ENCODE measurements at places on chromosomes 2 and 18.

DNA sequence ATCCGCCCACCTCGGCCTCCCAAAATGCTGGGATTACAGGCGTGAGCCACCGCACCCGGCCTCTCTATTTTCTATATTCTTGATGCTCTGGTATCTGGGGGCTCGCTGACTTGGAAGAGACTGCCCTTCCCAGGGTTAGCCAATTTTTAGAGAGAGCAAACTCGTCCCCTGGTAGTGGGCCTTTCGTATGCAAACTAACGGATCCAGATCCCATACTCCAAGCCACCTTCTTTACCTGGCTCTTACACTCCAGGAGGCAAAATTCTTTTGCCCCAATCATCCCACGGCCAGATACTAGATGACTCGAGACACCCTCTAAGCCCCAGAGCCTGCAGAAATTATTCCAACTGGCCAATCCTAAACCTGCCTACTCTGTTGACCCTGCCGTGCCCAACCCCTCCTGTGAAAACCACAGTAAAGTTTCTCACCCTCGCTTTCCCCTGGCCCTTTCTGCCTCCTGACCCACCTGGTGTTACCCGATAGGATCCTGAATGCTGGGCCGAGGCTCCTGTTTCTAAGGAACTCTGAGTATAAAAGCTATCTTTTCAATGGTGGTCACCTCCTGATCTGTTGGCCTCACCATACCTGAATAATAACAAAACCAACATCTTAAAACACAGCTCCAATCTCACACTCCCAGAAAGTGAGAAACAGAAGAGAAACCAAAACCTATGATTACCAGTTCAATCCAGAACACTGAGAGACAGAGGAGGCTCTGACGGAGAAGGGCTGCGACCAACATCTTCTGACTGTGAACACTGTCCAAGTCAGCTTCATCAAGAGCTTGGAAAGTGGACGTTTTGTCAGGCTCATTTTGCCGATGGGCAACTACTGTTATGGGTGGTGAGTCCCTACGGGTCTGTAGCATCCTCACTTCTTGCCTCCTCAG lies 57.6 kb upstream of the ZNF532 start:
- no peak overlapping the region for H3K4me3 ChIP-seq
- no peak overlapping the region for H3K27ac ChIP-seq
- no peaks in the 10 kb centered on the region for H3K27me3 ChIP-seq
- H3K4me1 ChIP-seq, result no peaks in the 10 kb centered on the region
- no peak for ATAC-seq

DNA sequence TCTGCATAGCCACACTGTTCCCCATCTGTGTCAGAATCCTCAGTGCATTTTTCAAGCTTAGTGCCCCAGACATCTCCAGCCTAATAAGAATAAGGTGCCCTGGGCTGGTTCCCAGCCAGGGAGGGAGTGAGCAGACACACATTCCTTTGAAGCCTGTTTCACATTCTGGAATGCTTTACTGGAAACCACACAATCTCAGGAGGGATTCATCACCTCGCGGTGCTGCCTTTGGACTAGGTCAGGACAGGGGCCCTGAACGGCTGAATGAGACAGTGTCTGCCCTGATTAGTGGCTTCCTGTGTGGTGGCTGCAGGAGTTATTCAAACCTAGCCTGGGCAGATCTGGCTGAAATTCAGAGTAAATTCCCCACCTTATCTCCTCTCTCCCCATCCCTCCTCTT lies 108.0 kb upstream of the LDAH start:
- H3K36me3 ChIP-seq, result no peaks in the 10 kb centered on the region
- peak overlapping the region; percentile 65 for H3K27ac ChIP-seq
- peak; percentile 76 for ATAC-seq
- H3K4me1 ChIP-seq, result peaks cover 13% of the 10 kb centered on the region
- no peaks in the 10 kb centered on the region for H3K27me3 ChIP-seq
- no peak overlapping the region for H3K4me3 ChIP-seq

DNA sequence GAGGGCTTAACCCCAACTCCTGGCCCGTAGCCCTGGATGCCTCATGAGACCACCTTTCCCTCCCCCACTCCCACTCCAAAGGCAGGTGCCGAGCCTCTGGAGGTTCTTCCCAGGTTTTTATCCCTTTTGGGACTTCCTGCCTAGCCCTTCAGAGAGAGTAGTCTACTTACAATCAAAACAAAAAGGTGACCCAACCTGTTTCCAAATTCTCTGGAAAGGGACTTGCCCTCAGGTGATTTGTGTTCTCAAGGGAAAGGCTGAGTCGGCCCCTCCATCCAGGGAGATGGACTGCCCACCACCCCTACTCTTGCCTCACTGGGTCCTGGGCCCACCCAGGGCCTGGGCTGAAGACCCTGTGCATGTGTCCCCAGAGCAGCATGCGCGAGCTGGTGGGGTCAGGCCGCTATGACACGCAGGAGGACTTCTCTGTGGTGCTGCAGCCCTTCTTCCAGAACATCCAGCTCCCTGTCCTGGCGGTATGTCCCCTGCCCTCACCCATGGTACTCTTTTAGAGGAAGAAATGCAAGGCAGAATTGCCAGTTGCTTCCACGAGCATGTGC lies 108.5 kb downstream of the PLB1 start:
- H3K27me3 ChIP-seq, result no peaks in the 10 kb centered on the region
- no peak overlapping the region for H3K27ac ChIP-seq
- no peaks in the 10 kb centered on the region for H3K36me3 ChIP-seq
- H3K4me1 ChIP-seq, result no peaks in the 10 kb centered on the region
- ATAC-seq, result no peak
- no peak overlapping the region for H3K4me3 ChIP-seq

DNA sequence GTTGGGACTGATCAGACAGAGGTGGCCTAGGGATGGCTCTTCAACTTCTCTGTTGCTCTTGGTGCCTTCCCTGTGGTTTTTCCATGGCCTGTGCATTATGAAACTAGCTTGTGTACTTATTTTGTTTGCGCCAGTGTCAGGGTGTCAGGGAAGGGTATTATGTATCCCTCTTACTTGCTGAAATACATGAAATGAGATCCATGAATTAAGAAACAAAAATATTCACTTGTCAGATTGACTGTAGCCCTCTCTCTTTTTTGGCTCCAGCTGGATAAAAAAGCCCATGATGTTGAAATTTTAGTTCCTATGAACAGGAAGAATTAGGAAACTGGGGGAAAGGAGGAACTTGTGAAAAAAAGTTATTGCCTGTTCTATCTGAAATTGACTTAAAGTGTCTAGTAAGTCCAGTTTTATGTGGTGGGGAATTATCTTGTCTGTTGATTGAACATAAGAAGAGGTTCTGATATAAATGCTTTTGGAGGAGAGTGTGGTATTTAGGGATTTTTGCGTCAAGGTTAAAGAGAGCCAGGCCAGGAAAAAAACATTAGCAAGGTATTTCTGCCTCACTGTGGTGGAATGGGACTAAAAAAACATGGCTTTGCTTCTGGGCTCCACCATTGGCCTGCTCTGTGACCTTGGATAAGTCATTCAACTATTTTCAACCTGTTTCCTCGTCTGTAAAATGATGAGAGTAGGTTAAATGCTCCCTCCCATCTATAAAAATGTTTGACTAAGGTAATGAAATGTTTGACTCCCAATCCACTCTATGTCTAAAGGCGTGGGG lies 12.0 kb downstream of the UGP2 start:
- H3K27ac ChIP-seq, result no peak overlapping the region
- no peak overlapping the region for H3K4me3 ChIP-seq
- H3K36me3 ChIP-seq, result peaks cover 5% of the 10 kb centered on the region
- ATAC-seq, result peak; percentile 41

- H3K27me3 ChIP-seq, result no peaks in the 10 kb centered on the region
- H3K4me1 ChIP-seq, result no peaks in the 10 kb centered on the region
- H3K4me3 ChIP-seq, result no peak overlapping the region
- no peak overlapping the region for H3K27ac ChIP-seq
Observed at GRCh38 chr18:38575648-38576047, 1010.0 kb upstream of the CELF4 start.

- peaks cover 29% of the 10 kb centered on the region for H3K4me1 ChIP-seq
- no peak for ATAC-seq
- H3K27ac ChIP-seq, result no peak overlapping the region
Observed at GRCh38 chr2:196801674-196802261, 2.3 kb upstream of the GTF3C3 start.

- ATAC-seq, result no peak
- H3K36me3 ChIP-seq, result peaks cover 72% of the 10 kb centered on the region
- no peaks in the 10 kb centered on the region for H3K27me3 ChIP-seq
- no peak overlapping the region for H3K27ac ChIP-seq
- peaks cover 24% of the 10 kb centered on the region for H3K4me1 ChIP-seq
- H3K4me3 ChIP-seq, result no peak overlapping the region
Observed at GRCh38 chr2:46978723-46979122, 63.1 kb upstream of the MCFD2 start.

GRCh38 chr2:218221000-218221399 lies 4.0 kb downstream of the ARPC2 start:
- no peaks in the 10 kb centered on the region for H3K36me3 ChIP-seq
- no peak for ATAC-seq
- H3K4me1 ChIP-seq, result peaks cover 77% of the 10 kb centered on the region
- H3K27ac ChIP-seq, result peak overlapping the region; percentile 18

- H3K36me3 ChIP-seq, result no peaks in the 10 kb centered on the region
- no peaks in the 10 kb centered on the region for H3K4me1 ChIP-seq
- peak overlapping the region; percentile 43 for H3K4me3 ChIP-seq
- ATAC-seq, result peak; percentile 63
- peak overlapping the region; percentile 35 for H3K27ac ChIP-seq
- H3K27me3 ChIP-seq, result peaks cover 22% of the 10 kb centered on the region
Observed at GRCh38 chr2:232502911-232503808, 15.5 kb upstream of the ECEL1 start.

GRCh38 chr2:144490017-144490416 lies 29.9 kb downstream of the ZEB2 start:
- no peak for ATAC-seq
- no peak overlapping the region for H3K4me3 ChIP-seq

- no peak for ATAC-seq
- no peak overlapping the region for H3K27ac ChIP-seq
- H3K36me3 ChIP-seq, result peaks cover 21% of the 10 kb centered on the region
- no peaks in the 10 kb centered on the region for H3K4me1 ChIP-seq
- H3K4me3 ChIP-seq, result no peak overlapping the region
Observed at GRCh38 chr2:241062389-241063092, 39.5 kb downstream of the MTERF4 start.

DNA sequence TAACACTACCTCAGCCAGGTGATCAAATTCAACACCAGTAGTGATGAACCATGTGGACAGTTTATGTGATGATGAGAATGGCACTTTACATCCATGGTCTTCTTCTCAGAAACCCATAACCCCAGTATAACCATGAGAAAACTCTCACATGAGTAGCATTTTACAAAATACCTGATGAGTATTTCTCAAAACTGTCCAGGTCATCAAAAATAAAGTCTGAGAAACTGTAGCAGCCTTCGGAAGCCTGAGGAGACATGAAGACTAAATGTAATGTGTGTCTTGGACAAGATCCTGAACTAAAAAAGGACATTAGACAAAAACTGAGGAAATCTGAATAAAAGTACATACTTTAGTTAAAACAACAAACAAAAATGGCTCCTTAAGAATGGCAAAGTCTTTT lies 108.9 kb downstream of the CTNNA2 start:
- H3K27ac ChIP-seq, result no peak overlapping the region
- ATAC-seq, result no peak
- no peak overlapping the region for H3K4me3 ChIP-seq
- no peaks in the 10 kb centered on the region for H3K36me3 ChIP-seq

DNA sequence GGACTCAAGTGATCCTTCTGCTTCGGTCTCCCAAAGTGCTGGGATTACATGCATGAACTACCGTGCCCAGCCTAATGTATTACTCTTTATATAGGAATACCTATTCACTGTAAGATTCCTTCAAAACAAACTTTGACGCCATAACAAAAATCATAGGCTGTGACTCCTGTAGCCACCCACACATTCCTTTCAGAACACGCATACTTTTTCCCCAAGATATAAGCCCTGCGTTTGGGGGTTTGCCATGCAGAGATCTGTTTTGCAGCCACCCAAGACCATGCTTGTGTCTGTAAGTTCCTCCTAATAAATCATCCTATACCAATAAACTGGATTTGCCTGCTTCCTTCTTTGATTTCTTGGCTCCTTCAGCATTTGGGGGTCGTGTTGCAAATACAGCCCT lies 46.0 kb upstream of the STON1 start:
- ATAC-seq, result peak; percentile 40
- H3K36me3 ChIP-seq, result no peaks in the 10 kb centered on the region
- peaks cover 54% of the 10 kb centered on the region for H3K4me1 ChIP-seq
- H3K4me3 ChIP-seq, result no peak overlapping the region
- H3K27ac ChIP-seq, result peak overlapping the region; percentile 92
- no peaks in the 10 kb centered on the region for H3K27me3 ChIP-seq

- H3K27me3 ChIP-seq, result no peaks in the 10 kb centered on the region
- no peak for ATAC-seq
- H3K4me1 ChIP-seq, result peaks cover 29% of the 10 kb centered on the region
Observed at GRCh38 chr2:85541753-85542457, 2.9 kb downstream of the MAT2A start.

- H3K27me3 ChIP-seq, result no peaks in the 10 kb centered on the region
- no peaks in the 10 kb centered on the region for H3K36me3 ChIP-seq
- H3K4me3 ChIP-seq, result no peak overlapping the region
- ATAC-seq, result no peak
- no peak overlapping the region for H3K27ac ChIP-seq
Observed at GRCh38 chr18:2536493-2536892, 34.8 kb downstream of the METTL4 start.

DNA sequence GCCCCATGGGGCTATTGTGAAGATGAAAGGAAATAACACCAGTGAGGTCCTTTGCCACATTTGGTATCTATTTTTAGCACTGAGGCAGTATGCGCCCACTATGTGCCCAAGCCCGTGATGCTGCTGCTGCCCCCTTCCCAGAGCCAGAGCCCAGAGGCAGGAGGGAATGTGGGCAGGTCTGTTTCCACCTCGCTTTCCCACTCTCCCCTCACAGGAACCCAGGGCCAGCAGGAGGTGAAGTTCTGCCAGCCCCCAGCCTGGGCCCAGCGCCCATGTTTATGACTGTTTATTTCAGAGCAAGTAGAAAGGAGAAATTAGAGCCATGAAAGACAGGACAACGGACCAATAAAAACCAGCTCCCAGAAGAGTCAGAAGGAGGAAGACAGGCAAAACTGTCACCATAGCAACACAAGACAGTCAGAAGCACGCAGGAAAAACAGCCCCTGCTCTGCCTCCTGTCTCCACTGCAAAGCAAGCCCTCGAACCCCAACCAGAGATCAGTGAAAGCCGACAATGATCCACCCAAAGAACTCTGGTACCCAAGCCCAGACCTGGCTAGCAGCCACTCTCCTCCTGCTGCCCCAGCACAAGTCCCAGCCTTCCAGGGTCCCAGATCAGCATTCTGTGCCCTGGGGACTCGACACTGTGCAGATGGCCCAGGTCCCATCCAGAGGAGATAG lies 1.4 kb downstream of the CYRIA start:
- peaks cover 16% of the 10 kb centered on the region for H3K4me1 ChIP-seq
- H3K27ac ChIP-seq, result peak overlapping the region; percentile 78
- peak; percentile 71 for ATAC-seq
- no peaks in the 10 kb centered on the region for H3K27me3 ChIP-seq
